COR-L47 (cell line): ENCODE measurements at places on chromosomes 6 and 20.

- no peak for DNase-seq
These were observed 535 bp upstream of the ABCF1 start for GRCh38 chr6:30570740-30571074.

DNA sequence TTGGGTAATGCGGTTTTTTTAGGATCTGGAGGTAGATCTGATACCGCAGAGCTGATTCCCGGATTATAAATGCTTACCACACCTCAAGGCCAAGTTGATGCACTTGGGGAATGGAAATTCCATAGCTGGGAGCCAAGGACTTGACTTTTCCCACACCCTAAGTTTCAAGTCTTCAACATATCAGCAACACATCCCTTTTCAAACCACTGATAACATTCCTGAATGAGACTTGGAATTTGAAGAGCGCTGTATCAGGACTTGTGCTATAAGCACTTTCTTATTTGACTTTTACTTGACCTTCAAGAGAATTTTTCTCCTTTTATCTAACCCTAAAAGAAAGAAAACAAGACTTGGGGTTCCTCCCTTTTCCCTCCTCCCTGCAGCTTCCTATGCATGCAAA is 90.6 kb upstream of the NAA20 start:
- no peak for DNase-seq

- peak; percentile 44 for DNase-seq
These were observed 49.8 kb upstream of the STXBP5 start for GRCh38 chr6:147154454-147154853.

- DNase-seq: no peak
These were observed 29.7 kb downstream of the EIF2S2 start for GRCh38 chr20:34082232-34082887.

- DNase-seq: no peak
These were observed 209.4 kb downstream of the CDH4 start for GRCh38 chr20:61461461-61461860.

DNA sequence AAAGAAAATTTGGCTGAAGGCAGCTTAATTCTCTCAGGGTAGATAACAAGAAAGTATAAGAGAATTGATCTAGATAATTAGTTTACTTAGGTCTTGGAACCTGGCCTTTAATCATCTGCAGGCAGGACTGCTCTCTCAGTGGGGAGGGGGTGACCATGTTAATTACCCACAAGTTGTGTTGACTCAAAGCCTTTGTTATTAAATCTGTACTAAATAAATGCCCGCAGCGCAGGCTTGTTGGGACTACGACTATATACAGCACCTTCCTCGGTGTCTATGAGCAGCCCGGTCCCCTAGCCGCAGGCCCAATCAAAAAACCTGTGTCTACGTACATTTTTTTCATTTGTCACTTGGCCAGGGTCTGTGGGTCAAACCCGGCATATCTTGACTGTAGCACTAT is 15.6 kb upstream of the ZNF451 start:
- DNase-seq: no peak

GRCh38 chr6:25939593-25939992 is 9.1 kb upstream of the SLC17A2 start:
- DNase-seq: no peak

- no peak for DNase-seq
These were observed 93.0 kb upstream of the ELOVL5 start for GRCh38 chr6:53441761-53442160.

DNA sequence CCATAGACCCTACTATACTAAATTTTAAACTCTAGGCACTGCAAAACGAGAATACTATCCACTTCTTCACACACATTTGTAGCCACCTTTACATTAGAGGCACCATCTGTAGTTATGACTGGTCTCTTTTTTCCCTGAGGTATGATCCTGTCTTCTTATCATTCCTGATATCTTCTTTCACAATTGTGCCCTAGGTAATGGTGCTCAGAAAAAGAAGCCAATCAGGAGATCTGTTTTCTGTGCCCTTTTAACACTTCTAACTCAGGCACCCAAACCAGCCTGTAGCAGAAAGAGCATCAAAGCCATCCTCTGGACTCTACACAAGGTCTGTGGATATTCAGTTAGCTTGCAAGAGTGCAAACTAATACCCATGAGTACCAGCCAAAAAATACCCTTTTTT is 149.7 kb upstream of the SGK1 start:
- no peak for DNase-seq

GRCh38 chr6:138406443-138406842 is 2.4 kb downstream of the HEBP2 start:
- no peak for DNase-seq

DNA sequence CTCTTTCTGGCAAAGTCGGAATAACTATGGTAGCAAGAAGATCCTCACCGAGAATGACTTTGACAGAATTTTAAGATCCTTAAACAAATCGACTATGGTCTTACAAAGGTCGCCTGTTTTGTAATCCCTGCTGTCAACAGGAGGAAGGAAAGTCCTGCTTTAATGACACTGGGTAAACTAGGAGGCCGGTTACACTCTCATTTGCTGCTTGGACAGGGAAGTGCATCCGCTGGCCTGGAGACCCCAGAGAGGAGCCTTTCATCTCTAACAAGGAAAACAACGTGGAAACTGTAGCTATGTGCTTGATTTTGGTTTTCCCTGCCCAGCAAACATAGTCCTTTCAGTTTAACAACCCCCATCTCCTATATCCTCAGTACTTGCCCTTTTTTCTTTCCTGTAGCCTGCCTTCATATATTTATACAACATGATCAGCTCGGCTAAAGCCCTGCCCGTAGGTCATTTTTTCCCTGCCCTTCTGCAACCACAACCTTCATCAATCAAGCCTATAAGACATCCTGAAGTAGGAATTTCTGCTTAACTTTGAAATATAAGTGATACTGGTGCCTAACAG is 97.2 kb upstream of the RIN2 start:
- no peak for DNase-seq
